ENCODE measurements at places on chromosomes 5 and 9.

DNA sequence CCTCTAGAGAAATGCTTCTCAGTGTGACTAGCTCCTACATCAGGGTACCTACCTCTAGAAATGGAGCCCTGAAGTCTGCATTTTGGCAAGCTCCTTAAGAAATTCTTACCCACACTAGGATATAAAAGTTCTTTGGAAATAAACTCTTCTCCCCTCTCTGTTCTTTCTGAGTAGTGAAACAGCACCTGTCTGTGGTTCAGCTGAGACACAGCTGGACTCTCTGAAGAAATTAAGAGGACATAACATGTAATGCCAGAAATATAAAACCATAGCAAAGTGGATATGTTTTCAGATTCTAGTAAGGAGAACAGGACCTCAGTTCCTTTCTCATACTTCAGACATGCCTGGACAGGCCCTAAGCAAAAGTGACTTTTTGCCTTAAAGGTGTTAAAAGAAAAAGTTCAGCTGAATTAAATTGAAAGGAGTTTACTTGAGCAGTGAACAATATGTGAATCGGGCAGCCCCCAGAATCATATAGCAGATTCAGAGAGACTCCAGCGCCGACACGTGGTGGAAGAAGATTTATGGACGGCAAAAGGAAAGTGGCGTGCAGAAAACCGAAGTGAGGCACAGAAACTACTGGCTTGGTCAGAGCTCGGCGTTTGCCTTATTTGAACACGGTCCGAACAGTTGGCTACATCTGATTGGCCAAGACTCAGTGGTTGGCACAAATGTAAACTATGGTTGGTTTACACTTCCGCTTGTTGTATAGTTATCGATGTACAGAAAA, 64.5 kb downstream of the PRKACG start:
- no peak for DNase-seq

DNA sequence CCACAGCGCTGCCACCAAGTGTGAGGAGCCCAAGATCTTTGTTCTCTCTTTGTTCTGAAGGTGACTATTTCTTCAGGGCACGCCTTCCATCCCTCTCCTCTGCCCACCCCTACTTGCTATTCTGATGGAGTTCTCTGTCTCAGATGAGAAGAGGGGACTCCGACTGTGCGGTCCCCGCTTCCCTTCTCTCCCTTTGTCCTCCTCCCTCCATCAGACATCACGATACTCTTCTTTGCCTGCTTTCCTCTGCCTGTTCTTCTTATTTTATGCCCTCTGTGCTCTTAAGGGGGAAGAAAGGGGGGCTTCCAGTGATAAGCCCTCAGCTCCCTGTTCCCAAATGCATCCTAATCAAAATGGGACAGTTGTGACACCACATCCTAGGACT, 307.8 kb downstream of the RAB3C start:
- DNase-seq: no peak

- DNase-seq: no peak
These were observed 5.2 kb upstream of the IFNA17 start for GRCh38 chr9:21233258-21233657.

DNA sequence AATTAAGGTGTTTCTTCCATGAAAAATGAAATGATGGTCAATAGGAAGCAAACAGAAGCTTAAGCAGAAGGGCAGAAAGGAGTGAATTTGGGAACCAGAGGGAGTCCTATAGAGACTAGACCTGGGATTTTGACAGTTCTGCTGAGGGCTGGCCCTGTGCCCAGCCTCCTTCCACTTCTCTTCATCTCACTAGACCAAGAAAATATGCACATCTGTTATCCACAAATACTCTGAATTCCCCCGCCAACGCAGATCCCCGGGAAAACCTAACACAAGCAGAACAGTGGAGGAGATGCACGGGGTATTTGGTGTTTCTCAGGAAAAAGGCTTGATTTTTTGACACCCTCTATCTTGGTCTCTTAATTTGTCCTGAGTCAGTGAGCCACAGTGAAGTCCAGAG, 22.7 kb downstream of the GRIA1 start:
- DNase-seq: no peak

DNA sequence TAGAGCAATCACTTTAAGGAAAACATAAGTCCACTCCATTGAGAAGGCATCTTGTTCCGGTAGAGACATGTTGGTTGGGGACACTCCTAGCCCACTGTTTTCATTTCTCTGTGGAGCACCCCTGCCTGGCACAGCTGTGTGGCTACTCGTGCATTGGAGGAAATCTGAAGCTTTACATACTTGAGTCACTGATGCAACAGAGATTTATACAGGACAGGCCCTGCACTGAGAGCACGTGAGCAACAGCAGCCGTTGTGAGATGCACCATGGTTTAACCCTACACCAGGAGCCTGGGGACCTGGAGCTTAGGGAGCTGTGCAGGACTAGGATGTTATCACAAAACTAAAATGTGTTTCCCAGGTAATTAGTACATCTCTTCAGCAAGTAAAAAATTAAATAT, 230.7 kb upstream of the IRX1 start:
- no peak for DNase-seq

GRCh38 chr9:109922617-109923470, 142.8 kb downstream of the PALM2AKAP2 start:
- no peak for DNase-seq

DNA sequence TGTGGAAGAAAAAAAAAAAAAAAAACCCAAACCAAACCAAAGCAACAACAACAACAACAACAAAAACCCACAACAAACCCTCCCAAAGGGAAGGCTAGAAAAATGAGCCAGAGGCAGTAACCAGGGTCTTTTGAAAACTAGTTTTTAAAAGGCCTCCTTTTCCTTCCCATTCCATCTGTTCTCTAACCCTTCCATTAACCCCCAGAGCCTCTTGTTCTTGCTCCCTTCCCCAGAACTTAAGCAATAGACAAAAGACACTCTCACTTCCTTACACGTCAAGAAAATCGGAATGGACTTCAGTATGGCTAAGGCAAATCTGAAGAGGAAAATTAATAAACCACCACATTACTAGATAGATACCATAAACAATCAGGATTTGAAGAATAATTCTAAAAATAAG, 292.8 kb downstream of the ARL15 start:
- no peak for DNase-seq

DNA sequence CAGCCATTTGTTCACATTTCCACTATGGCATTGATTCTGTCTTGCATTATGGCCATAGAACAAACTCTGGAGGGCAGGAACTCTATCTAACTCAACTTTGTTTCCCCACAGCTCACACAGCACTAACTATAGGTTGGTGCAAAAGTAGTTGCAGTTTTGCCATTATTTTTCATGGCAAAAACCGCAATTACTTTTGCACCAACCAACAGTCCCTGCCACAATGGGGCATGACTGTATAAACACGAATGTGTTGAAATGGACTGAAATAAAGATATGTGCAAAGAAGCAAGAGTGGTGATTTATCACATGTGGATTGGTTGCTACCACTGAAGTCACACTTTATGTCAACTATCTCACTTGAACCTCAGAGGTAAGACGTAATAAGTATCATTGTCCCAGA, 338.7 kb downstream of the NTRK2 start:
- DNase-seq: no peak

DNA sequence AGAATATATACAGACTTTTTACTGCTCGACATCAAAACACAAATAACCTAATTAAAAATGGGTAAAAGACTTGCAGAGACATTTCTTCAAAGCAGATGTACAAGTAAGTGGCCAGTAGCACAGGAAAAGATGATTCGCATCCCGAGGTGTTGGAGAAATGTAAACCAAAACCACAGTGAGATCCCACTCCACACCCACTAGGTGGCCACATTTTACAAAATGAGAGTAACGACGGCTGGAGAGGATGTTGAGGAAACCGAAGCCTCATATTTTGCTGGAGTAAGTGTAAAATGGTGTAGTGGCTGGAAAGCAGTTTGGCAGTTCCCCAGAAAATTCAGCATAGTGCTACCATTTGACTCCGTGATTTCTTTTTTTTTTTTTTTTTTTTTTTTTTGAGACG, 21.3 kb upstream of the GBGT1 start:
- no peak for DNase-seq

DNA sequence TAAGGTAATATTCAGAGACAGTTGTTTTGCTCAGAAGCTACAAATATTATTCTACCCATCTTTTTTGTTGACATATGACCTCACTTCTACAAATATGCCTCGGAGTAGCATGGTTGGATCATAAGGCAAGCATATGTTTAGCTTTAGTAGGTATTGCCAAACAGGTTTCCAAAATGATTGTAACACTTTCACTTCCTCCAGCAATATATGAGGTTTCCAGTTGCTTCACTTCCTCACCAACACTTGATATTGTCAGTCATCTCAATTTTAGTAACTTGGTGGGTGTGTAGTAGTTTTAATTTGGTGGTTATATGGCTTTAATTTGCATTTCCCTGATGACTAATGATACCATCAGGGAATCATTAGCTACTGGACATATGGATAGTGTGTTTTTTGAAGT, 46.7 kb downstream of the TNFSF8 start:
- DNase-seq: no peak

- no peak for DNase-seq
These were observed 8.0 kb downstream of the NR5A1 start for GRCh38 chr9:124499216-124499615.

DNA sequence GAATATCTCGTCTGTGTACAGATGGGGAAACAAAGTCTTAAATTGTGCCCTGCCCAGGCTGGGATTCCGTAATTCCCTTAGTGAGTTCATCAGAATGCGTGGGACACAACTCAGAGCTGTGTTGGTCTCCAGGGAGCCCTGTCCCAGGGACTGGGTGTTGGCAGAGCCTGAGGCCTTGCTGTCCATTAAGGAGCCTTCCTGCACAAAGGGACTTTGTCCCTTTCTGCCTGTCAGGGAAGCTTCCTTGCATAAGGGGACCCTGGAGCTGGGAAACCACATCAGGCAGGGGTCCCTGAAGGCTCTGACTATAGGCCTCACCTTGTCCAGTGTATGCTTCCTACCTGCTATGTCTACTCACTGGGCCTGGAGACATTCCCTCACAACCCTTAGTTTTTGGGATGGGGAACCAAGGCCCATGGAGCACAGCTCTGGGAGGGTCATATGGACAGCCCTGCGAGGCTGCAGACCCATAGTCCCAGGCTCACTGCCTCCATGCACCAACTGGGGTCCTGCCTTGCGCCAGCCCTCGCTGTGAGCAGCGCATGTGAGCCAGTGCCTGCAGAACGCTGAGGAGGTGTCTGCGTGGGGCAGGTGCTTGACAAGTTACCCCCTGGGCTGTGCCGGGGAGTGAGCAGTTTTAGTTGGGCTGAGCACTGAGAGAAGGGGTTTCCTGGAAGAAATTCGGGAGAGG, 1.6 kb downstream of the CARD19 start:
- DNase-seq: no peak

DNA sequence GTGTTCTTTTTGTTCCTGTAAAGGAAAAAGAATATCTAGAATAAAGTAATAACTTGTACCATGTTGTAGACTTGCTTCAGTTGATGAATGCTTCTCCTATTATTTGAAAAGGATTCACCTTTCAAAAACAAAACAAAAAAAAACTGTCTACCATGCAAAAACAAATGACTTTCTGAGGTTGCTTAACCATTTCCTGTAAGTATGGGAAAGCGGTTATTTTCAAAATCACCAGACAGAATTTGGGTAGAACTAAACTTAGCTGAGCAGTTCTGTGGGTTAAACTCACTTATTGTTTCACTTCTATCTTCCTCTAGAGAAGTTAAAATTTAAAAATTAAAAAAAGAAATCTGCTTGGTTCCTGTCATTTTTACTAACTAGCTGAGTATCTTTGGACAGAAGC, 25.2 kb downstream of the LNPEP start:
- DNase-seq: no peak

DNA sequence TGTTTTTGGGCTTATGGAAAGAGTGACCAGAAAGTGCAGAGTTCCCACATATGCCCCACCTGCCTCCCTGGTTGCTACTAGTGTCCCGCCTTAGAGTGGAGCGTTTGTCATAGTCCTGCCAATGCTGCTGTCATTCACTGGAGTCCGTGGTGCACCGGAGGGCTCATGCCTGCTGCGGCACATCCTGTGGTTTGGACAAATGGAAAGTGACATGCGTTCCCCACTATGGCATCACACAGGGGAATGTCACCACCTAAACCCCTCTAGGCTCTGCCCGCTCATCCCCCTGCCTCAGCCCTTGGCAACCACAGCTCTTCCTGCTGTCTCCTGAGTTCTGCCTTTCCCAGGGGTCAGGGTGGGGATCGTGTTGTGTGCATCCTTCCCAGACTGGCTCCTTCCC, 29.2 kb downstream of the IRX4 start:
- no peak for DNase-seq

DNA sequence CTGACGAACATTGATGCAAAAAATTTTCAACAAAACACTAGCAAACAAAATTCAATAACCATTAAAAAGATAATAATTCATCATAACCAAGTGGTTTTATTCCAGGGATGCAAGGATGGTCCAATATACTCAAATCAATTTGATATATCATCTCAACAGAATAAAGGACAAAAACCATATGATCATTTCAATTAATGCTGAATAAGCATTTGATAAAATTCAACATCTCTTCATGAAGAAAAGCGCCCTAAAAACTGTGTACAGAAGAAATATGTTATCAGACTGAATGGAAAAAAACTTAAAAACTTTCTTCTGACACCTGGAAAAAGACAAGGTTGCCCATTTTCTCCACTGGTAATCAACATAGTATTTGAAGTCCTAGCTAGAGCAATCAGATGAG, 720.3 kb upstream of the RGMB start:
- no peak for DNase-seq

GRCh38 chr9:89626741-89627265, 22.0 kb downstream of the GADD45G start:
- DNase-seq: no peak

DNA sequence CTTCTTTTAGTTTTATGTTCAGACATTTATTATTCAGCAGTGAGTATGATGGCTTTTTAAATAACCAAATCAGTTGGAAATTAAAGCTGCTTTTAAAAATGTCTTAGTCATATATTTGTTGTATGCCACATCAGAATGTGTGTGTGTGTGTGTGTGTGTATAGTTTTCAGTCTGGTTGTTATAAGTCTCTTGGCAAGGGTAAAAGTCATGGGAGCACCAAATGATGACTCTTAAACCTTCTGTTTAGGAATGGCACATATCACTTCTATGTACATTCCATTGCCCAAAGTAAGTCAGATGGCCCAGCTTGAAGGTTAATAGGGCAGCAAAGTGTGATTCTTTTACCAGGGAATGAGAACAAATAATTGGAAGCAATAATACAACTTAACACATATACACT, 135.9 kb downstream of the RNF180 start:
- DNase-seq: no peak

DNA sequence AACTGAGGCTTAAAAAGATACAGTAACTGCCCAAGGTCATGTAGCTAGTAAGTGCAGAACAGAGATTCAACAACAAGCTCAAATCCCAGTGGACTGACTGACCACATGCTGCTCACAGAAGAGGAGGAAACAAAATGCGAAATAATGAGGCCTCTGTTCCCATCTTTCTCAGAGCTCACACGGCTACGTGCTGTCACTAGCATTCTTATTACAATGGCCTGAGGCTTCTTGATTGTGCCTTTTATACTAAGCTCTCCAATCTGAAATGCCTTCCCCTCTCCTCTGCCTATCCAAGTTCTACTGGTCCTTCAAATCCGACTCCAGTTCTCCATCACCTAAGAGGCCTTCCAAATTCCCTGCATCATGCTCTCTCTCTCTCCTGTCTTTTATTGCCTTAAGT, 26.0 kb downstream of the SGTB start:
- DNase-seq: no peak

- no peak for DNase-seq
These were observed 57.7 kb upstream of the EGFL7 start for GRCh38 chr9:136604823-136605525.
